Stimulated activated CD4-positive, alpha-beta T cell treated with anti-CD3 and anti-CD28 coated beads, Interleukin-4, amount 100 ng/mL, for 1 hour (primary cell): ENCODE measurements at places on chromosomes 6 and 20.
A peak's percentile ranks its signal among the peaks of the same experiment; 100 is the strongest.

- no peak for DNase-seq
These were observed 36.8 kb upstream of the KLHL31 start for GRCh38 chr6:53702316-53702715.

GRCh38 chr20:58908221-58908620 is 55.7 kb downstream of the GNAS start:
- no peak for DNase-seq

GRCh38 chr20:58755766-58756449 is 63.3 kb downstream of the NPEPL1 start:
- DNase-seq, result no peak

DNA sequence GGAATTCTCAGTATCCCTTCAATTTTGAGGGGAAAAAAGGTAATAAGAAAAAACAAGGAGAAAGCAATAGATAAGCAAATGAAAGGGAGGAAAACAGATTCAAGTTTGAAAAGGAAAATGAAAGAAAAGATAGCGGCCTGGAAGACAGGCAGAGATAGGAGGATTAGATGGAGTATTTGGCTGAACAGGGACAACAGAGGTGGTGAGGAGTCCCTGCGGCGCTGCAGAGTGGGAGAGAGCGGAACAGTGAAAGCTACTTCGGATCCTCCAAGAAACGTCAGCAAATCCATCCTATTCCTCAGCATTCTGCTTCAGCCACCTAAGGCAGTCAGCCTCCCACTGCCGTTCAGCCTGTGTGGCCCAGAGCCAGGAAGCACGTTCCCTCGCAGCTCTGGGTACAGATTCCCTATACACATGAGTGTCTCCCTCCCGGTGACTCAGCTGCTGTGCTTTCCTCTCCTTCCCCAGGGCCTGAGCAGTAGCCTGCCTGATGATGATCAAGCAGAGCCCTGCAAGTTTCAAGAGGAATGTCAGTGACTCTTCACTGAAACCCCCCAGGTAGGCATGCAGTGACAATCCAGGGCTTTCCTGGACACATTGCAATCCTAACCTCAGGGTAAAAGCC is 43.4 kb upstream of the CDYL start:
- DNase-seq, result no peak

DNA sequence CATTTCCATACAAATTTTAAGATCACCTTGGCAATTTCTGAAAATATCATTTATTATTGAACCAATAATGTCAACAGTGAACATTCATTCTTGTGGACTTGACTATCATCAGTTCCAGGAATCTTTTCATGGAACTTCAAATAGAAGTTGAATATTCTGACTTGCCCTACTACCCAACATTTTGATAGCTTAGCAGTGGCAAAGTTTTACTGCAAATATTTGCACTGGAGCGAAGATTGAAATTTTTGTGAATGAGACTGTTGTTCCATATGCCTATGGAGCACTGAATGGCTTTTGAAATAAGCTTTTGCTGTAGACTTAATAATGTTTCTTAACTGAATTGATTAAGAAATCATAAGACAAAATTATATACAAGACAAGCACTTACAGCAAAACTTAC is 23.6 kb downstream of the BEND6 start:
- no peak for DNase-seq

DNA sequence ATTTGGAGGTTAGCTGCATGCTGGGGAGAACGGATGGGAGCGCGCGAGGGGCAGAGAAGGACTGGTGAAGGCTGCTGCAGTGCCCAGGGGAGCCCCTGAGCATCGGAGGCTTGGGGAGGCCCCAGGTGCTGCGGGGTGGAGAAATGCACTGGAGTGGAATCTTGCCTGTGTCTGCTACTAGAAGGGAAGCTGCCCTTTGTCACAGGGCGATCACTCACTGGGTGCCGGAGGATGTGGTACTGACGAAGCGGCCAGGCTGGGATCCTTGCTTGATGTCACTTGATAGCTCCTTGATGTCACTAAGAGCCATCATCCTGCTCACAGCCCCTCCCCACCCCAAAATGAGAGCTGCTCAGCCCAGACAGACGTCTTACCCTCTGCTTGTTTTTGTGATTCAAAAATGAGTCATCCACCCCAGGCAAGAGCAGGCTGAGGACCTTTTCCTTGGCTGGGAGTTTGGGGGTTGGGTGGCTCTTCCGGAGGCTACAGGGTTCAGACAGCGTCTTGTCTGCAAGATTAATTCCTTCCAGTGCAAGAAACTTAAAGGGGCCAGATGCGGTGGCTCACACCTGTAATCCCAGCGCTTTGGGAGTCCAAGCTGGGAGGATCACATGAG is 62.6 kb upstream of the PMEPA1 start:
- DNase-seq, result peak; percentile 6

- no peak for DNase-seq
These were observed 66.2 kb upstream of the IYD start for GRCh38 chr6:150302520-150303176.

GRCh38 chr6:112203577-112204349 is 50.6 kb downstream of the LAMA4 start:
- no peak for DNase-seq
